IMR-90 (cell line): ENCODE measurements at places on chromosomes 4 and X.

DNA sequence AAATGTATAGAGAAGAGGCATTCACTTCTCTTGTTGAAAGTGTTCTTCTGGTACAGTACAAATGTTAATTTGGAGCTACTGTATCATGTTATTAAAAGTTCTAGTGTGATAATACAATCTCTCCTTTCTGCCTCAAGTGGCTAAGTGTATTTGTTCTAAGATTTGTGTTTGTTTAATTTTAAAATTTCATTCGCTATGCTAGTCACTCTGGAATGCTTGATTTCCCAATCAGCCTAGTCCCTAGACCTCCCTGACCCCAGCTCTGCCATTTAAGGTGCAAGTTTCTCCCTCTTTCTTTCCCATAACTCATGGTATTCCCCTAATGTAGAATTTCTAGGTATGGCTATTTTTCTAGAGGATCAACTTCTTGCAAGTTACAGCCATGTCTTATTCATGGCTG, 817.4 kb downstream of the STIM2 start:
- no peak for DNase-seq

- no peak for DNase-seq
Observed at GRCh38 chrX:25343060-25343459, 327.3 kb upstream of the ARX start.

GRCh38 chr4:30630431-30630830, 89.7 kb upstream of the PCDH7 start:
- DNase-seq, result no peak

- no peak for DNase-seq
Observed at GRCh38 chr4:185702147-185702663, 109.8 kb downstream of the SORBS2 start.

DNA sequence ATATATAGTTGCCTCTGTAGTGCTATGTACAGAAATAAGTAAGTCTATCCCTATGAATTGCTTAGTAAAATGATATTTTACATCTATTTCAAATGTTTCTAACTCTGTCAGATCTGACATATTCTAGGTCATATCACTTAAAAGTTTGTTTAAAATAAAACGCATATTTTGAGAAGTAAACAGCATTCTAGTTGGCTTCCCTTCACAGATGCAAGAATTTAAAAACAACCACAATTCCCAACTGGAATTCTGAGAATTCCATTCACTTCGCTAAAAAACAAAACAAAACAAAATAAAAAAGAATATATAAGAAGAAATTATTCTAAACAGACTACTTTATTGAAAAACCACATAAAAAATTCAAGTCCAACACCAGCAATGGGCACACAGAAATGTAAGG, 126.0 kb downstream of the PPP3CA start:
- DNase-seq, result peak; percentile 12

DNA sequence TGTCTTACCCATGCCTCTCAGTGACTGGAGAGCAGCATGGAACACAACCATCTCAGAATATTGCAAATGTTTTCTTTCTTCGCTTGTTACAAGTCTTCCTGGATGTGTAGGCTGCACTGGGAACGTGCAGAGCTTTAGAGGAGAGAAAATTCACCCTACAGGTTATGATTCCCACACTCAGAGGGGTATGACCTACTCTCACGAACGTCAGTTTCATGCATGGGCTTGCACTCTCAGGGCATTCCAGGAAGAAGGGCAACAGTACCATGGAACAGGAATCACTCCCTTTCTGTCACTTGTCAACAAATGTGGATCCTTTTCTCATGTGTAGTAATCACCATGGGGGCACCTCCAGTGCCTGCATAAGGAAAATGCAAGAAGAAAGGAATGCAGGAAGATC, 75.8 kb downstream of the NBDY start:
- DNase-seq, result no peak

DNA sequence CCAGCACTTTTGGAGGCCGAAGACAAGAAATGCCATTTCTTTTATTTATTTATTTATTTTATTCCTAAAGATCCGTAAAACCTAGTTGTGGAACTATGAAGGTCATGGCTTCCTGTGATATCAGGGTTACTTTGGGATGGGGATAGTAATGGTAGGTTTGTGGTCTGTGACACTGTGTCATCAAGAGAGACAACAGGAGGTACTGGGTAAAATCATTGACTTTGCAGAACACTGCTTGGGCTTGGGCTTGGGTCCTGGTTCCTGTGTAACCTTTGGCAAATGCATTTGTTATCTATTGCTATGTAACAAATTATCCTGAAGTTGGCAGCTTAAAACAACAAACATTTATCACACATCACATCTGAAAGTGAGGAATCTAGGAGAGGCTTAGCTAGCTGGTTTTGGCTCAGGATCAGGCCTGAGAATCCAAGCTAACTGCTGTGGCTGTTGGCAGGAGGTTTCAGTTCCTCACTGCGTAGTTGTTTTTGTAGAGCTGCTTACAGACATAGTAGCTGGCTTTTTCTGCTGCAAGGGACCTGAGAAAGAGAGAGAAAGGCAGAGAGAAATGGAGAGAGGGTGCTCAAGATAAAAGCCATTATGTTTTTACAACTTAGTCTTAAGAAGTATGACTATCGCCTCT, 576.4 kb upstream of the SLIT2 start:
- peak; percentile 49 for DNase-seq

- no peak for DNase-seq
Observed at GRCh38 chr4:128820671-128821070, 11.2 kb downstream of the JADE1 start.

- DNase-seq, result peak; percentile 34
Observed at GRCh38 chr4:70559211-70559830, 32.7 kb upstream of the AMBN start.

- DNase-seq, result no peak
Observed at GRCh38 chr4:15735536-15735935, 32.7 kb downstream of the BST1 start.

- peak; percentile 4 for DNase-seq
Observed at GRCh38 chrX:77962068-77962902, 7.2 kb downstream of the PGAM4 start.

GRCh38 chr4:186698028-186698427, 25.6 kb downstream of the FAT1 start:
- no peak for DNase-seq

GRCh38 chrX:14505648-14506047, 23.7 kb upstream of the GLRA2 start:
- no peak for DNase-seq

DNA sequence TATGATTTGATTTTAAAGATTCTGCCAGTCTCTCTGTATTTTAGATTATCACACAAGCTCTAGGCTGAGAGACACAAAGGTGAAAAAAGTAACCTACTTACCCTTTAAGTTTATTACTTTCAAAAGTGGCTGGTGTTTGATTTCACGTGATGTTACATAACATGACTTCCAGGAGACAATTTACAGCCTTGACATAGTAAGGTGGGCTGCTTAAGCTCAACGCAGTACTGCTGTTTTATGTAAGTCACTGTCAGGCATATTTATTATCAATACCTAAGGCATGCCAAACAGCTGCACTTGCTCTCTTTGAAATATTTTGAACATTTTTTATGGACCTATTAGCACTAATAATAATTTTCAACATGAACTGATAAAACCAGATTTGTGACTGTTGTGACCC, 451.5 kb upstream of the FAM241A start:
- DNase-seq, result no peak

- peak; percentile 81 for DNase-seq
Observed at GRCh38 chr4:53015681-53016080, 153.6 kb downstream of the RASL11B start.

DNA sequence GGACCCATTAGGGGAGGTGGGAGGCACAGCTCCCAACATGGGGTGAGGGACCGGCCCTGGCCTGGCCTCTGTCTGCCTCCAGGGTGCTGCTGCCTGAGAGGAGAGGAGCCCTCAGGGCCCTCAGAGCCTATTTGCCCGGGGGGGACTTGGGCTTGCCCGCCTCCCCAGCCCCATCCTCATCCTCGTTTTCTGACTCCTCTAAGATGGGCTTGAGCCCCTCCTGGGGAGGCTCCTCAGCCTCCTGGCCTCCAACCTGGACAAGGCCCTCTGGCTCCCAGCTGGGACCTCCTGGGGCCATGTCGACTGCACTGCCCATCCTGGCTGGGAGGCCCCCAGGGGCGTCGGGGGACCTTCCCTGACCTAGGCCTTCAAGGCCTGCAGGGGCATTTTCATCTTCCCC, 2.8 kb downstream of the PNMA6F start:
- DNase-seq, result no peak

- no peak for DNase-seq
Observed at GRCh38 chrX:63744850-63745394, 40.1 kb downstream of the ARHGEF9 start.

DNA sequence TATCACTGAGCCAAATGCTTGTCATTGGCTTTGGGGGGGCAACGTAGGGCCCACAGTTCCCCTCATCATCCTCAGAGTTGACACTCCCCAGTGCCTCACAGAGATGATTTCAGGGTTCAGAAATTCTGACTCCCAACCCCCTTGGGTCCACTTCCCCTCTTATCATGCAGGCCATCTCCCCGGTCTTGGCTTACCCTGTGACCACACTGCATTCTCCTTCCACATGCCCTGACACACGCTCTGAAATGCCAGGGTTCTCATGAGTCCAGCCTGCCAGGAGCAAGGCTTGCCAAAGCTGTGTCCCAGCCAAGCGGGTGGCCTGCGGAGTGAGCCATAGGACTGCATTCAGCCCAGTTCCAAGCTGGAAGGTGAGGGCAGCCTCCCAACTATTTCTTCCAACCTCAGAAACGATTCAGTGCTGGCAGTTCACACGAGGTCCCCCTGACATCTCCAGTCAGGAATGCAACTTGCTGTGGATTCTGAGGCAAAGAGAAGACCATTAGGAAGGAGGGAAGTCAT, 101.2 kb downstream of the SMIM20 start:
- DNase-seq, result peak; percentile 97

GRCh38 chr4:60805500-60806313, 394.4 kb upstream of the ADGRL3 start:
- peak; percentile 31 for DNase-seq

DNA sequence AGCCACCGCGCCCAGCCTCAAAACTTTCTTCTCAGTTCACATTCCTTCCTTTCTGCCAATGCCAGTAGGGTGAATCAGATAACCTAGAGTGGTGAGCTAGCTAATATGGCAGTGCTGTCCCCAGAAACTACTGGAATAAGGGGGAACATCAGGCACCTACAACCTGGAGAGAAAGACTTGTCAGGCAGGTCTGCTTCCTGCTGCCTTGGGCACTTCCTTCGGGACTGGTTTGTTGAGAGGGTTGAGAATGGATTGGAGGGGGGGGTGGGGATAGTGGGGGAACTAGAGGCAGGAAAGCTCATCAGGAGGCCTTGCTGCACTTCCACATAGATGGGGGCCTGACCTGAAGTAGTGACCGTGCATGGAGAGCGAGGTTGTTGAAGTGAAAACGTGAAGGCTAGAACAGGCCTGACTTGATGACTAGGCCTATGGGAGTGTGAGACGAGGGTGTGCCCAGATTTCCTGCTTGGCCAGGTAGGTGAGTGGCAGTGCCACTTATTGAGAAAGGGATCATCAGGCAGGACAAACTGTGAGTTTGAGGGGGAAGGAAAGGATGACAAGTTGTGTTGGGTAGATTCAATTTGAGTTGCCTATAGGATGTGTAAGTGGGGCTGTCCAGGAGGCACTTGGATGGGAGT, 33.4 kb downstream of the SLC25A5 start:
- DNase-seq, result no peak

DNA sequence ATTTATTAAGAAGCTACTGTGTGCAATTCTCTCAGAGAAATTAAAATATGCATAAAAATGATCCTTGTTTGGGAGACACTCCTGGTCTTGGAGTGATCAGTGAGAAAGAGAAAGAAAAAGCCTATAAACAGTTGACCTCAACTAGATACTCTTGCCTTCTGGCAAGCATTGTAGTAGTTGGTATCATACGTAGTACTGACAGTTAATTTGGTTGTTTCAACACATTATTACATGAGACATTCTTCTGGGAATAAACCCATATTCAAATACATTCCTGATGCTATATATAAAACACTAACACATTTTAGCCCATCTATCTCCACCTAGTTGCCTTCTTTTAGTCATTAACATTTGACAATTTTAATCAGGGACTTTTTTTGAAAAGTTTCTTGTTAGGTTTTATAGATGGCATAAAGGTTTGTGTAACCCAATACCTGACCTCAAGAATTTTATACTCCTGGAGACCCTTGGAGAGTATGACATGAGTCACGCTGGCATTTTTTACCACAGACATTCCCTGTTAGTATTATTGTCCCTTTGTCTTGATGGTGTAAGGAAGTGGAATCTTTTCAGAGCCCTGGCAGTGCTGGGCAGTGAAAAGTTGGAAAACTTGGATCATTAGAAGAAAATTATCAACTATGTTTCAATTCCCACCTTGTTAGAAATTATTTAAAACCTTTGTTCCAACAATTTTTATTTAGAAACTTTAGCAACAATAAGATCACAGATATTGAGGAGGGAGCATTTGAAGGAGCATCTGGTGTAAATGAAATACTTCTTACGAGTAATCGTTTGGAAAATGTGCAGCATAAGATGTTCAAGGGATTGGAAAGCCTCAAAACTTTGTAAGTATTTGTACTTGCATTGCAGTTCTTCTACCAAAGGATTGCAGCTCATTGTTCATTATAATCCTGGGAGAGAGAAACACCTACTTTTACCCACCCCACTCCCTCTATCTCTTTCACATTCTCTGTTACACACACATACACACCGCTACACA, 167.1 kb upstream of the PACRGL start:
- peak; percentile 41 for DNase-seq

DNA sequence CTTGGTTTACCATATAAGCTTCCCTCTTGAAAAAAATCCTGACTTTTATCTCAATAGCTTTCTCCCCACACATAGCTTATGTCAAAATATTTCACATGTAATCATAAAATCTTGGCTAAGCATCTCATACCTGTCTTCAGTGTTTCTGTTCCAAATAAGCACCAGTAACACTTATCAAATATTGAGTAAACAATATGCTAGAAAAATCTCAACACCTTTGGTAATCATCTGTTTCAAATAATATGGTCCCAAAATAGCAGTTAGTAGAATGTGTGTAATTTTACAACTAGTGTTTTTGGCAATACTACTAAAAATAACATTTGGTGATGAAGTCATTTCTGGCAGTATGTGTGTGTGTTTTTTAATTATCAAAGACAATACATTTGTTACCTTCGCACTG, 2138.2 kb downstream of the PCDH7 start:
- DNase-seq, result no peak

- no peak for DNase-seq
Observed at GRCh38 chr4:119209586-119209985, 2.9 kb upstream of the USP53 start.

DNA sequence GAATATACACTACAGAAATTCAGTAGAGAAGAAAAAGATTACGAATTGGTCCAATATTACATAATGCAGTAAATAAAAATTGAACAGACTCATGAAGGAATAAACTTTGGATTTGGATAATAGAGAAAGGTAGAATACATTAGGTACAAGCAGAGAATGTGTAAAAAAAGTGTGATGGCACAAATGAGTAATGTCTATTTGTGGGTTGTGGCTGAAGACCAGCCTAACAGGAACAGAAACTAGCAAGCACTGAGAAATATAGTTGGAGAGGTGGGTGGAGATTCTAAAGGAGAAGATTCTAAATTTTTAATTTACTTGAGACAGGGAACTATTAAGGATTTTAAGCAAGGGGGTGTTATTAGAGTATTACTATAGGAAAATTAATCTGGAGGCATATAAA, 15.2 kb upstream of the CLOCK start:
- DNase-seq, result no peak
